Stimulated activated CD8-positive, alpha-beta memory T cell treated with anti-CD3 and anti-CD28 coated beads, Interleukin-4, amount 100 ng/mL, for 1 hour (primary cell): ENCODE measurements at places on chromosomes 5 and 9.
A peak's percentile ranks its signal among the peaks of the same experiment; 100 is the strongest.

DNA sequence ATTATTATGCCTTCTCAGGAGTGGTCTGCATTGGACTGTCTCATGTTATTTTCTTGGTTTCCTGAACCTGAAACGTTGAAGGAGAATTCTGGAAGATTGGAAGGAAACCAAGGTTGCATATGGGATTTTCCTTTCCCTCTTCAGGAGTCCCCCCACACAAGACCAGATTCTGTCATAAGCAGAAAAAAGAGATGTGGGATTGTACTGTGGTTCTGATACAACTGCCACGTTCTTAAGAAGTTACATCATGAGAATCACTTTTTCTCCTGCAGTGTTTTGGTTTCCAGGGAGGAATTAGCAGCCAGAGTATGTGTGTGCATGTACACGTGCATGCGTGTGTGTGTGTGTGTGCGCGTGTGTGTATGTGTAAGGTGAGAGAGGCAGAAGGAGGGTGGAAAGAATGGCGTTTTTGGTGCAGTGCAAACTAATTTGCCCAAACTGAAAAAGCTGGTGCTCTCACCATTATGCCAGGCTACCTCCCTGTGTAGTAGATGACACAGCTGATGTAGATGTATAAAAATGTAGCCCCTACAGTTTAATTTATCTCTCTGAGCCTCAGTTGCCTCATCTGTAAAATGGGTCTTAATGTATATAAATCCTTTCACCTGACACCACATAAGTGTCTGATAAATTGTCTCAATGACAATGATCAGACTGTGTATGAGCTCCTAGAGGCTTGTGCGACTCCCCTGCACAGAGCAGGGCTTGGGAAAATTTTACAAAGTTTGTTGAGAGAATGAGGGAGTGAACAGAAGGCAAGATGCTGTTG, 38.6 kb downstream of the RALGPS1 start:
- no peak for DNase-seq

DNA sequence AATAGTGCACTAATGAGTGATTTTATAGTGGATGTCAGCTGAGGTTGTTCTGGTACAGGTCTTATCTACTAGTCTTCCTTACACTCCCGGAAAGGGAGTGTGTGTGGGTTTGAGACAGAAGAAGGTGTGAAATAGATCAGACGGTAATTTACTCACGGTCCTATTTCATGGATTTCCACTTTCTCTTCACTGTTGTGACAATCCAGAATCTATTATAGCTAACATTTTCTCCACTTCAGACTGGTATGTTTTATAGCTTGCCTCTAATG, 7.0 kb upstream of the C9 start:
- DNase-seq: no peak

- DNase-seq: no peak
Measured at GRCh38 chr5:5705010-5705409, 282.5 kb downstream of the ICE1 start.

- DNase-seq: no peak
Measured at GRCh38 chr5:89930591-89931392, 478.8 kb downstream of the CETN3 start.

GRCh38 chr5:52791366-52791765, 3.6 kb downstream of the ITGA1 start:
- no peak for DNase-seq

DNA sequence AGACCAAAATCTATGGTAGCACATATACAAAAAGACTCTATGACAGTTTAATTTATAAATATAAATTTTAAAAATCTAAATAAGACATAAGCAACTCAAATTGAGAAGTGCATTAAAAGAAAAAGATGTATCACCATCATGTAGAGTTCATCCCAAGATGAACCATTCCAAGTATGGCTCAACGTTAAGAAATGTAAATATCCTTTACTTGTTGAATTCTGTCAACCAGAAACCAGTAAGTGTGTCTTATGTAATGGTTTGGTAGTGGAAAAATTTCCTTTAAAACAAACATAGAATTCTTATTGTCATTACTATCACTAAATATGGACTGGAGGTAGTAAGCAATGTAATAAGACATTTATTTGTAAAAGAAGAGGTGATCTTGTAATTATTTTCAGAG, 87.3 kb downstream of the YIPF5 start:
- DNase-seq: no peak

GRCh38 chr5:2148312-2149194, 265.8 kb upstream of the IRX4 start:
- DNase-seq: no peak

DNA sequence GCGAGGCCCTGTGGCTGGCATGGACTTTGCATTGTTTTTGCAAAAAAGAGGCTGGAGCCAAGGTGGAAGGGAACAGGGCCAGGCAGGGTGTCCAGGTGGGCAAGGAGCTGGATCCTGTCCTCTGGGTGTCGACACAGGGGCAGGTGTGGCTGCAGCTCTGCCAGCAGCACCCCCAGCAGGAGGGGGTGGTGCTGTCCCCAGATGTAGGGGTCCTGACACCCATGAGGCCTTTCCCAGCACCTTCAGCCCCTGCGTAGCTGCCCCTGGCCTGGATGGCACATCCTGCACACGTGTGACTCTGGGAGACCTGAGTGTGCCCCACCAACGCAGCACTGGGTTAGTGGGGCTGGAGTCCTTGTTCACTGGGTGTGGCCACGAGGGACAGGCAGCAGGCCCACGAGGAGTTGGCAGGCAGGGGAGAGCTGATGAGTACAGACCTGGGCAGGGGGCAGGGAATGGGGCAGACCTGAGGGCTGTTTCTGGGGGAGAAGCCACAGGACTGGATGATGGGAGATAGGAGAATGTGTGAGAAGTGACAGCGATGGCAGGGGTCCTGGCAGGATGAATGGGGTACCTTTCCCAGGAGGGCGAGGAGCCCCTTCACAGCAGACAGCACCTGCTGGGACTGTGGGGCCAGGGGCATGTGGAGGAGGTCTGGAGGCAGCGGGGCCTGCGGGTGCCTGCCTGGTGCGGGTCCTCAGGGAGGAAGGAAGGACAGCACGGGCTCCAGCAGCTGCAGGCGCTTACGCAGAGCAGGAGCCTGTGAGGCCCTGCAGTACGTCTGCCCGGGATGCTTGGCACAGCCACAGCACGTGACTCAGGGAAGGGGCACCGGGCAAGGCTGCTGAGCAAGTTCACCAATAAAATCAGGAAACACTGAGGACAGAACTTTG, 3.6 kb upstream of the RASGEF1C start:
- no peak for DNase-seq

DNA sequence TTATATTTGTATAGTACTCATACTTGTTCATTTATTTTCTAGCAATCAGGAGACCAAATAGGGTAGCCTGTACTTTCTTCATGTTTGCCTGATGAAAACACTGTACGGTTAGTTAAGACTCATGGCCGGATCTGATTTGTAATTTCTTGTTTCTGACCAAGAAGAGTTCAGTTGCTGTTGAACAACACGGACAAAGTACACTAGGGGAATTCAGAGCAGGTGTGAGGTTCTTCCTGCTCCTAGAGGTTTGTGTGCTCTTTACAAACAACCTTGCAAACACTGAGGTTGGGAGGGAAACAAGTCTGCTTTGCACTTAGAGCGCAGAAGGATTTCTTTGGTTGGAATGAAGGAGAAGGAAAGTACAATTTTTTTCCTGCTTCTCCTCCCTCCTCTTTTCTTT, 69.7 kb downstream of the TRIO start:
- no peak for DNase-seq

DNA sequence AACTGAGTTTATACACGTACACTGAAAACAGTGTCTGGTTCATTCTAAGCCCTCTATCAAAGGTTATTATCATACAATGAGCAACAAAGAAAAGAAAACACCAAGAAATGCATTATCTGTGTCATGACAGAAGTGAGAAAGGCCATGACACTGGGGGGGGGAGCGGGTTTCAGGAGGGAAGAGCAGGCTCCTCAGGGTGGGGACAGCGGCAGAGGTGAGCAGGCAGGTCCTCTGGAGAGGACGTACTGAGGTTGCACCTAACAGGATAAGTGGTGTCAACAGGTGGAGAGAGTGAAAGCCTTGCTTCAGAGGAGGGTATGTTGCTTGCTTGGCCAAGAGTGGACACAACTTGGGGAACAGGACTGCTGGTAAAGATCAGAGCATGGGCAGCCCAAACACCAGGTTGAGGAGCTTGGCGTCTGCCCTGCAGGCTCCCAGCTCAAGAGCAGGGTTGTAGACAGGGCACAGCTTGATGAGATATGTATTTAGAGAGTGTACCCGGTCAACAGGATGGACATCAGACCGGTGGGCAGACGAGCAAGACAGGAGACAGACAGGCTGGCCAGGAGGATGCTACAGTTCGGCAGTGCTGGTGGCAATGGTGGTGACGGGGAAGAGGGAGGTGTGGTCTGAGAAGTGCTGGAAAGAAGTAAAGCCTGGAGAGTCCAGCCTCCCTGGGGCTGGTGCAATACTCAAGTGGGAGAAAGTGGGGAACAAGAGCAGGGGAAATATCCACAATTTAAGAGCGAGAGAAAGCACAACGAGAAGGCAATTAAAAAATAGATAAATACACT, 10.3 kb downstream of the WHRN start:
- DNase-seq: no peak

- DNase-seq: no peak
Measured at GRCh38 chr5:91271999-91272398, 111.1 kb downstream of the ARRDC3 start.

GRCh38 chr5:90264689-90265544, 144.6 kb downstream of the CETN3 start:
- peak; percentile 8 for DNase-seq

DNA sequence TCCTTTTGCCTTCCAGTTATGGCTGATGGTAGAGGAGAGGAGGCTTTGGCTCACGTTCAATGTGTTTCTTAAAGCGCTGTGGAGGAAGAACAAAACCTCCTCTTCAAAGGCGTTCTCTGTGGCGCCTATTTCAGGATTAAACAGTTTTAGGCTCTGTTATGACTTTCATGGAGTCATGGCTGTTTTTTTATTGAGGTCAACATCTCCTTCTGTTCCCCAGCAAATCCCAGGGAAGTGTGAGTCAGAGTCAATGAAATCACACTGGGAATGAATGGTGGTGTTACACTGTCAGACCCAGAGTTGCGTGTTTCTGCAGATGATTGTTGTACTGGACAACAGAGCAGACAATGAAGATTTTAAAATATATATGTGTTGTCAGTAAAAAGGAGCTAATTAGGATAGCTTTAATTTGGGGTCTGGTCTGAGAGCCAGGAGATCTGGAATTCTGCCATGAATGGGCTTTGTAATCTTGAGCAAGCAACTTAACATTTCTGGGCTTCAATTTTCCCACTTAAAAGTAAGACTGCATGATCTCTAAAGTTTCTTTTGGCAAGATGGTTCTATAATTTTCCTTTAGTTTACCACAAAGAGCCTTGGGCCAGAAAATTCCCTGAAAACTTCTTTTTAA, 240.7 kb downstream of the CSNK1G3 start:
- no peak for DNase-seq

- no peak for DNase-seq
Measured at GRCh38 chr5:56900395-56900794, 9.0 kb upstream of the SETD9 start.

GRCh38 chr5:142108432-142109330, at the start of gene NDFIP1:
Gene NDFIP1, plus strand, starts transcription at chr5:142108779. Its CDS starts 196 bp downstream, at chr5:142108975.
- DNase-seq: peak; percentile 72

- DNase-seq: no peak
Measured at GRCh38 chr5:150264667-150265603, 24.6 kb downstream of the CAMK2A start.

GRCh38 chr5:142353071-142353472, 28.3 kb upstream of the SPRY4 start:
- no peak for DNase-seq

DNA sequence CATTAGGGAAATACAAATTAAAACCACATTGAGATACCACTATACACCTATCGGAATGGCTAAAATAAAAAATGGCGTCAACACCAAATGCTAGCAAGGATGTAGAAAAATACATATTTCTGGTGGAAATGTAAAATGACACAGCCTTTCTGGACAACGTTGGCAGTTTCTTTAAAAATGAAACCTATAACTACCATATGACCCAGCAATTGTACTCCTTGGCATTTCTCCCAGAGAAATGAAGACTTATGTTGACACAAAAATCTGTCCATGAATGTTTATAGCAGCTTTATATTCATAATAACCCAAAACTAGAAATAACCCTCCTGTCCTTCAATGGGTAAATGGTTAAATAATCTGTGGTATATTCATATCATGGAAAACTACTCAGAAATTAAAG, 188.7 kb upstream of the RAD23B start:
- no peak for DNase-seq

DNA sequence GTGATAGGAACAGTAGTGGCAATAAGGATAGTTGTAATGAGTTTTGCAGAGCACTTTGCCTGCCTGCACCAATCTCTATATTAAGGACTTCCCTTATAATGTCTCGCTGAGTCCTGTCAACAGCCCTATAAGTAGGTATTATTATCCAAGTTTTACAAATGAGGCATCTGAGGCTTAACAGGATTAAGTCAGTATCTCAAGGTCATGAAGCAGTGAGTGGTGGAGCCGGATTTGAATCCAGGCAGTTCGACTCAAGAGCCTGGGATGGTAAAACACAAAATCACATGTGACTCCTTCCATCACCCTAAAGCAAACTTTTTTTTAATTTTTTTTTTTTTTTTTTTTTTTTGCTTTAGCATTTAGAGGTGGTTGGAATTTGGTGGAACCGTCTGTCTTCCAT, 59.0 kb upstream of the RARS1 start:
- no peak for DNase-seq

DNA sequence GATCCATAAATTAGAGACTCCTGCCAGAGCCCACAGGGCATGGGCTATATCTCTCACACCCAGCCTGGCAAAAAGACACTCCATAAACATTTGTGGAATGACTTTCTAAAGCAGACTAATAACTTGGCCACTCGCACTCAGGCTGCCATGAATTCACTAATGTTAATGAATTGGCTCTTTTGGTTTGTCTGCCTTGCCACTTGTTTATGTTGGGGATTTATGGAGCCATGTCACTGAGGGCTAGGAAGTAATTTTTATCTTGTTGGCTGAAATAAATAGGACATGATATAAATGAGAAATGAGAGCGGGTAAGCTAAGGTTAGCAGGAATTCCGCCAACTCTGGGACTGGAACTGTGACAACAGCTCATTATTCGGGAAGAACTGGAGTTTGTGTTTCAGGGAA, 55.2 kb downstream of the DROSHA start:
- DNase-seq: no peak

DNA sequence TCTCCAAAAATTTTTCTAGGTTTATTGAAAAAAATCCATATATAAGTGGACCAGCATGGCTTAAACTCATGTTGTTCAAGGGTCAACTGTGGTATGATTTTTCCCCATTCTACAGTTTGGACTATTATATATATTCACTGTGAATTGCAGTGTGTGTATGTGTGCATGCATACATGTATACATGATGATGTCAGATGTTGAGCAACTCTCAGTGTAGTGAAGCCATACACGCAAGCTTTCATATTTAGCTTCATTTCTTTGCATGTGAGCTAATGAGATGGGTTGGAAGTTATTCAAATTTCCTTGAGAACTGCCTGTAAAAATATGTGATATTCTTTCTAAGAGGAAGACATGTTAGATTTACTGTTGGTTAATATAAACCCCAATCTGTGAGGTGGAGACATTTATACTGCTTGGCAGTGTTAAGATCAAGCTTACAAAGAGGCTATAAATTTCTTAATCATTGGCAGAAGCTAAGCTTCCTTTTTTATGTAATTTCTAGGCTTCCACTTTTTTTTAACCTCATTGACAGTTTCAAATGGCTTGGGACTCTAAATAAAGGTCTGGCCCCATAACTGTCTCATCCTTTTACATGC, 134.8 kb downstream of the GABRG2 start:
- no peak for DNase-seq

GRCh38 chr9:136058801-136059302, 36.2 kb downstream of the NACC2 start:
- no peak for DNase-seq

- DNase-seq: no peak
Measured at GRCh38 chr9:109418827-109419226, 79.3 kb downstream of the PTPN3 start.
